Transverse colon (tissue), 4 donors: ENCODE measurements at places on chromosomes 3 and 15. TPM values are rescaled to one million over a fixed set of nuclear protein-coding genes. Genes with fewer than 3 reads are reported as not detected.

SENP8 gene
- 2.6 TPM for total RNA-seq

UNC13C gene
- total RNA-seq, result not detected

SERINC4 gene
- total RNA-seq, result not detected

GHSR gene
- total RNA-seq, result not detected

DCLK3 gene
- not detected for total RNA-seq

MUC20 gene
- 117 TPM for total RNA-seq

TMEM108 gene
- total RNA-seq, result 0.80 TPM

TLNRD1 gene
- 34.0 TPM for total RNA-seq

ANKRD34C gene
- not detected for total RNA-seq

- no peaks in the 10 kb centered on the region for H3K4me1 ChIP-seq
- H3K4me3 ChIP-seq, result no peak overlapping the region
- H3K36me3 ChIP-seq, result no peaks in the 10 kb centered on the region
- H3K27ac ChIP-seq, result no peak overlapping the region
These were observed 43.9 kb upstream of the IL12A start for GRCh38 chr3:159944781-159945180.

DNA sequence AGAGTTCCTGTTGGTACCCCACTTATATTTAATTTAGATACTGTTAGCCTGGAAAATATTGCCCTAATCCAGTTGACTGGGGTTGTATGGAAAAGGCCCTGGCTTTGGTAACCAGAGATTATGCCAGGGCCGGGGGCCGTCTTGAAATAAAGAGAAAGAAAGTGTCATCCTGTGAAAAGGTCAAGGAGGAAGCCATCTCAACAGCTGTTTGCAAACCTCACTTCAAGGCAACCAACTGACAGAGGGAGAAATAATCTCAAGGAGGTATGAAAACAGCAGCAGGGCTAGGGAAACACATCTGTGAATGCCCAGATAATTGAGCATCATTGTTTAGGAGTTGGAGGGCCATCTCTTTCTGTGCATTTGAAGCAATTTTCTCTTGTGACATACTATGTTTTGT lies 190.8 kb downstream of the SUCLG2 start:
- H3K4me3 ChIP-seq, result no peak overlapping the region
- H3K4me1 ChIP-seq, result no peaks in the 10 kb centered on the region
- no peaks in the 10 kb centered on the region for H3K27me3 ChIP-seq
- no peaks in the 10 kb centered on the region for H3K36me3 ChIP-seq

- no peaks in the 10 kb centered on the region for H3K27me3 ChIP-seq
- H3K36me3 ChIP-seq, result no peaks in the 10 kb centered on the region
- H3K27ac ChIP-seq, result no peak overlapping the region
- H3K4me3 ChIP-seq, result no peak overlapping the region
- DNase-seq, result no peak
- no peaks in the 10 kb centered on the region for H3K4me1 ChIP-seq
These were observed 32.9 kb downstream of the ZNF621 start for GRCh38 chr3:40557575-40558161.

DNA sequence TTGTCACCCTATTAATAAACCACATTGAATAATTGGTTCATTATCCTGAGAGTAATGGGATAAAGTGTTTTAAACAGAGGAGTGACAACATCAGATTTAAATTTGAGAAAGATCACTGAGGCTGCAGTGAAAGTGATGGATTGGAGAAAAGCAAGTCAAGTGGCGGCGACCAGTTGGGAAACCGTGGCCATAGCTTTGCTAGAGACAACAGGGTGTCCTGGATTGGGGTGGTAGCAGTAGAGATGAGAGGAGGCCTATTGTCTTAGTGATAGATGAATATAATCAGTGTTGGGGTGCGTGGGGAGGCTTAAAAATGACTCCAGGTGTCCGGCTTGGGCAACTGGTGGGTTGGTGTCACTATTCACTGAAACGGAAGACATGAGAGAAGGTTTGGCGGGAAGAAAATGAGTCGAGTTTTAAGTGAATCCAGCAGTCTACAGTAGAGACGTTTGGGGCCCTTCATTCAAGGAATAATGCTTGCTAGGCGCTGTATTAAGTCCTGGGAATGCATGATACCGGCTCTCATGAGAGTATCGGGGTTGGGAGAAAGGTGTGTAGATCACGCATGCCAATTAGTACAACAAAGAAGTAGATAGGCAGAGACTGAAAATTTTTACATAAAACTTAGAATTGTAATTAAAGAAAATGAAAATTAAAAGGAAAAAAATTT lies 819 bp downstream of the NEK4 start:
- no peaks in the 10 kb centered on the region for H3K27me3 ChIP-seq
- peak overlapping the region; percentile 90 for H3K4me3 ChIP-seq
- H3K36me3 ChIP-seq, result peaks cover 16% of the 10 kb centered on the region
- peak overlapping the region; percentile 83 for H3K27ac ChIP-seq
- DNase-seq, result no peak

- H3K4me1 ChIP-seq, result peaks cover 9% of the 10 kb centered on the region
- H3K27ac ChIP-seq, result no peak overlapping the region
- no peak for DNase-seq
- H3K36me3 ChIP-seq, result no peaks in the 10 kb centered on the region
- no peaks in the 10 kb centered on the region for H3K27me3 ChIP-seq
These were observed 17.4 kb upstream of the TMPRSS7 start for GRCh38 chr3:112017091-112017490.

DNA sequence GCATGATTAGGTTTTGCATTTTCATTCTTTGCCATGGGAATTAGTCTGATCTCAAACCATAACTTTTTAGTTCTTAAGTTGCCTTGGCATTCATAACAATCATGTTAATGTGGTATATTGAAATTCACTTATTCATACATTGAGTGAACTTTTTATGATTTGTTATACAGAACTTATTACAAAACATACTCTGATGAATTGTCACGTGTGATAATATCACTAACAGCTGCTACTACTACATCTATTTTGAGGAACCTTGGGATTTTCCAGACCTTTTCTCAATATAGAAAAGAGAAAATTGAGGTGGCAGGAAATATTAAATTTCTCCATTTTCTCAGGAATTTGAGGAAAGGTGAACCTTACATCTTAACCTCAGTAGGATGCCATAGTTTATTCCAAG lies 9.2 kb downstream of the LXN start:
- no peak overlapping the region for H3K27ac ChIP-seq
- H3K4me1 ChIP-seq, result peaks cover 5% of the 10 kb centered on the region
- no peak for DNase-seq
- H3K36me3 ChIP-seq, result peaks cover 51% of the 10 kb centered on the region
- no peak overlapping the region for H3K4me3 ChIP-seq

DNA sequence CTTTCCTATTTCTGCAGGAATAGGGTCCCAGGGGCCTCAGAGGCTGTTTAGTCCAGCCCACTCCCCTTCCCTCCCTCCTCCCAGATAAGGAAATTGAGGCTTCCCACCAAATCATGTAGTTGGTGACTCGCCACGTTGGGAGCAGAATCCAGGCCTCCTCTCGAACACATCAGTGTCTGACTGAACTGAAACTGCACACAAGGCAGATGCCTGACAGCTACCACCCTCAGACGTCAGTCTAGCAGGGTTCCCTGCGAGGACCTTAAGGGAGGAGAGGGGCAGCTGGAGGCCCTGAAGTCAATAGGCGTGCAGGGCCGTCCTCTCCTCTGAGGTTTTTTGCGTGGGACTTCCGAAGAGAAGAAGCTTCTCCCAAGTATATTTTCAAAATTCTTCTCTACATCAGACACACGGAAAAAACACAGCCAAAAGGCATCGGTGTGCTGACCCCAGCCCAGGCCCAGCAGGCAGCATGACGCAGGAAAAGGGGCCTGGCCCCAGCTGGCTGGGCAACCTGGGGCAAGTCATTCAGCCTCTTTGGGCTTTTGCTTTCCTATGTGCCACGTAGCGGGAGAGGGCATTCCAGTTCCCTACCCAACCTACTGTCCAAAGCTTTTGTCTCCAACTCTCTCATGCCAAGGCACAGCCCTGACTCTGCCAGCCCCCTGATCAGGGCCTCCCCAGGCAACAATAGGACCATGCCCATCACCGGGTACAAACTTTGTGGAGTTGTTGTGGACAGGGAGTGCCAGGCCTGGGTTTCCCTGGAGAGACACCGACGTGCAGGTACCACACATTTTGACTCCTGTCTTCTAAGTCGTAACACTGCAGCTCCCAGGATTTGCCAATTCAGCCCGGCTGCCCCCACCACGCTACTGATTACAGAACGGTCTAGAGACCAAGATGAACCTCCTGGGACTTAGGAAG lies 283.1 kb downstream of the XXYLT1 start:
- no peaks in the 10 kb centered on the region for H3K27me3 ChIP-seq
- no peaks in the 10 kb centered on the region for H3K36me3 ChIP-seq

GRCh38 chr3:118550122-118550521 lies 484.5 kb downstream of the IGSF11 start:
- H3K4me3 ChIP-seq, result no peak overlapping the region
- no peak for DNase-seq
- H3K27me3 ChIP-seq, result no peaks in the 10 kb centered on the region
- H3K36me3 ChIP-seq, result no peaks in the 10 kb centered on the region
- peaks cover 14% of the 10 kb centered on the region for H3K4me1 ChIP-seq

GRCh38 chr15:65081758-65082157 lies 5.2 kb downstream of the KBTBD13 start:
- peak overlapping the region; percentile 35 for H3K27ac ChIP-seq
- no peak for DNase-seq
- H3K36me3 ChIP-seq, result no peaks in the 10 kb centered on the region
- H3K4me3 ChIP-seq, result no peak overlapping the region
- no peaks in the 10 kb centered on the region for H3K27me3 ChIP-seq
- peaks cover 30% of the 10 kb centered on the region for H3K4me1 ChIP-seq

DNA sequence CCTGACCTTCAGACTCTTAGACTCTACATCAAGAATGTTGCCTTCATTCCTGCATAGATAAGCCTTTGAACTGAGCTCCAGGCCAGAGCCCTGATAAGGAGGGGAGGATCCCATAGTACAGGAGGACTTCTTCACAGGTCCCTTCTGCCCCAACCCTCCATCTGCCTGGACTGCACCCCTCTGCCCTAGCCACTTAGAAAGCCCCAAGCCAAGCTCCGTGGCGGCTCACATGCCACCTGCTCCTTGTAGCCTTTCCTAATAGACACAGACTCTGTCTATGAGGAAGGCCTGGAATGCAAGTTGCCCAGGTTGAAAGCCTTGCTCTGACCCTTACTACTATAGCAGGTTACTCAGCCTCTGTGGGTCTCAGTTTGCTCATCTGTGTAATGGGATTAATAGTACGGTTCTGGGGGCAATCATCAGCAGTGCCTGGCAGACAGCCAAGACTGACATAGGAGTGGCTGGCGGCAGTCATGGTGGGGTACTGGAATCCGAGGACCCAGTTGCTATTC lies 11.6 kb downstream of the PCSK6 start:
- H3K27ac ChIP-seq, result no peak overlapping the region
- H3K4me1 ChIP-seq, result peaks cover 16% of the 10 kb centered on the region
- no peaks in the 10 kb centered on the region for H3K27me3 ChIP-seq
- H3K4me3 ChIP-seq, result no peak overlapping the region
- DNase-seq, result no peak

GRCh38 chr15:86894269-86894668 lies 814.6 kb downstream of the AGBL1 start:
- no peak overlapping the region for H3K4me3 ChIP-seq
- H3K36me3 ChIP-seq, result no peaks in the 10 kb centered on the region
- no peak for DNase-seq
- no peak overlapping the region for H3K27ac ChIP-seq
- no peaks in the 10 kb centered on the region for H3K27me3 ChIP-seq

DNA sequence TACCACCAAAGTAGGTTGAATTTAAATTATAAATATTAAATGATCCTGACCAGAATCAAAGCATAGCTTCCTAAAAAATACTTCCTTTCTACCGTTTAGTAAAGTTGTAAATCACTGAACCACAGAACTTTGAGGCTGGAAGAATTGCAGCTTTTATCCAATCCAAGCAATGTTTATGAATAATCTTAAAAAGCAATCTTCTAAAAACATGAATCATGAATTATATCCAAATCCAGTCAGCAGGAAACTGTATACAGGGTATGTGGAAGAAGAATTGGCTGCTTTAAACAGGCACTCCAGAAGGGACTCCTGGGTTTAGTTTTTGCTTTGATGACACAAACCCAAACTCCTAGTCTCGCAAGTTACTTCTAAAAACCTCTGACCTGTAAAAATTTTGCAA lies 30.2 kb downstream of the HEG1 start:
- no peaks in the 10 kb centered on the region for H3K36me3 ChIP-seq
- no peak overlapping the region for H3K27ac ChIP-seq
- peaks cover 23% of the 10 kb centered on the region for H3K4me1 ChIP-seq
- H3K27me3 ChIP-seq, result no peaks in the 10 kb centered on the region

GRCh38 chr3:151307583-151308488 lies 8.8 kb downstream of the GPR87 start:
- peaks cover 6% of the 10 kb centered on the region for H3K4me1 ChIP-seq
- no peak overlapping the region for H3K27ac ChIP-seq
- no peak overlapping the region for H3K4me3 ChIP-seq
- no peaks in the 10 kb centered on the region for H3K36me3 ChIP-seq

- no peak for DNase-seq
- no peak overlapping the region for H3K27ac ChIP-seq
- no peaks in the 10 kb centered on the region for H3K36me3 ChIP-seq
- H3K4me1 ChIP-seq, result no peaks in the 10 kb centered on the region
- H3K4me3 ChIP-seq, result no peak overlapping the region
These were observed 45.6 kb upstream of the NDUFB4 start for GRCh38 chr3:120550546-120550945.

- no peak overlapping the region for H3K27ac ChIP-seq
- no peaks in the 10 kb centered on the region for H3K27me3 ChIP-seq
- no peaks in the 10 kb centered on the region for H3K4me1 ChIP-seq
- no peak for DNase-seq
- H3K4me3 ChIP-seq, result no peak overlapping the region
- peaks cover 41% of the 10 kb centered on the region for H3K36me3 ChIP-seq
These were observed 8.8 kb upstream of the LRCH3 start for GRCh38 chr3:197782230-197782629.

- no peak for DNase-seq
- no peaks in the 10 kb centered on the region for H3K27me3 ChIP-seq
- H3K4me1 ChIP-seq, result no peaks in the 10 kb centered on the region
- H3K27ac ChIP-seq, result no peak overlapping the region
- H3K36me3 ChIP-seq, result no peaks in the 10 kb centered on the region
These were observed 198.5 kb upstream of the COL8A1 start for GRCh38 chr3:99439892-99440291.

- peaks cover 10% of the 10 kb centered on the region for H3K4me1 ChIP-seq
- no peak overlapping the region for H3K27ac ChIP-seq
- H3K4me3 ChIP-seq, result no peak overlapping the region
- no peaks in the 10 kb centered on the region for H3K27me3 ChIP-seq
These were observed 49.9 kb upstream of the FURIN start for GRCh38 chr15:90818251-90819210.

- peaks cover 18% of the 10 kb centered on the region for H3K4me1 ChIP-seq
- peak within 1 kb of the TSS; percentile 88 for H3K27ac ChIP-seq
- no peaks in the 10 kb centered on the region for H3K36me3 ChIP-seq
- no peaks in the 10 kb centered on the region for H3K27me3 ChIP-seq
- DNase-seq, result peak; percentile 35
These were observed at the start of gene TNNC1 for GRCh38 chr3:52453496-52454249. Gene TNNC1, minus strand, starts transcription at chr3:52454041. Its CDS starts 26 bp downstream, at chr3:52454015.

DNA sequence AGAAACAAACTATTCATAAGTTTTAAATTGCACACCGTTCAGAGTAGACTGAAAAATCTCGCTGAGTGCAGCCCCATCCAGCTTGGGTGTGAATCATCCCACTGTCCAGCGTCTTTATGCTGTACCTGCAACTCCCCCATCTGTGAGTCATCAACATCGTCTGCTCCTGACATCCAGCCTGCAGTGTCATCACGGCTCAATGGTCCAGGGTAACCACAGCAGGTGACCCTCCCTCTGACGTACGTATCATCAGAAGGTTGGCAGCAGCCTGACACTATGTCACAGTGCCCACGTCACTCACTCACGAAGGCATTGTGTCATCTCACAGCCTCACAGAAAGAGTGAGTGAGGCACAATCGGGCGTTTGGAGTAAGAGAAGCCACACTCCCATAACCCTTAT lies 65.2 kb downstream of the TPRA1 start:
- peaks cover 8% of the 10 kb centered on the region for H3K27me3 ChIP-seq
- DNase-seq, result no peak
- no peak overlapping the region for H3K4me3 ChIP-seq
- no peak overlapping the region for H3K27ac ChIP-seq
- no peaks in the 10 kb centered on the region for H3K36me3 ChIP-seq
